ENCODE measurements at places on chromosomes 5 and 9. TPM values are rescaled to one million over a fixed set of nuclear protein-coding genes. Genes with fewer than 3 reads are reported as not detected.

DNA sequence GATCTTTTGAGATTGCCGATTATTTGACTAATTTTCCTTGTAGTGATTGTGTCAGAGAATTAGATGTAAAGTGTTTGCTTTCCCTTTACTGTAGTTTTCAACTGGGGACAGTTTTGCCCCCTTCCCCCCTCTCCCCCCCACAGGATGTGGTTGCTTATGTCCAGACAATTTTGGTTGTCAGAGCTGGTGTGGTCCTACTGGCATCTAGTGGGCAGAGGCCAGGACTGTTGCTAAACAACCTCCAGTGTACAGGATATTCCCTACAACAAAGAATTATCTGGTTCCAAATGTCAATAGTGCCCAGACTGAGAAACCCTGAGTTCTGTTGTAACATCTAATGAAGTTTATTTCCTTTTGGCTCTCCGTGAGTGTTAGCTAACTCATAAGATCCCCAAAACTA, 20.0 kb downstream of the TMEFF1 start:
- no peak for DNase-seq

DNA sequence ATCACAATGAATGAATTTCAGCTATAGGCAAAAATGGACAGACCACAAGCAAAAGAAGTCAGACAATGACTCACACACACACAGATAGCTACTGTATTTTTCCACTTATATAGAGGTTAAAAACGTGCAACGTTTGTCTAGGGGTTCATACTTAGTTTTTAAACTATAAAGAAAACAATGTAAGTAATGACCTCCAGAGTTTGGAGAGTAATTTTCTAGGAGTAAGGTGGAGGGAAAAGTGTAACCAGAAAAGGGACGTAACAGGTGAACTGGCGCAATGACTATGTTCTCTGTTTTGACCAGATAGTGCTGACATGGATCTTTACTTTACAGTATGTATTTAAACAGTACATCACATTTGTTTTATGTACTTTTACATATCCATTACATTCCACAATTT, 51.1 kb downstream of the FNIP1 start:
- no peak for DNase-seq

DNA sequence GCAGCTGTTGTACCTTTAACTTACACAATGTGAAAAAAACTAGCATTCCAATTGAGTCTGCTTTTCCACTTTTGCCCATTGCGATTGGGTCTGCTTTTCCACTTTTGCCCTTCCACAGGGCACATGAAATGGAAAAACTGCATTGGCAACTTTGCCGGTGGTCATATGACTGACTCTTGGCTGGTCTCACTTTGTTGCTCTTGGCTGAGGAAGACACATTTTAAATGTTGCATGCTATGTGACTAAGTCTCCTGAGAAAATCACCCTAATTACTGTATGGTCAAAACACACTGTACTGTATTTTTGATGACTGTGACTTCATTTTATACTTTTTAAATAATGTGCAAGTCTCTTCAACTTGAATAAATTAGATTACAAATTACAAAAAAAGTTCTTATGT, 1.6 kb upstream of the OXCT1 start:
- DNase-seq: peak; percentile 9

GRCh38 chr9:251398-251797, 36.7 kb downstream of the DOCK8 start:
- DNase-seq: no peak

GRCh38 chr5:97142521-97143254, at the start of gene LIX1:
LIX1 (minus strand) TSS chr5:97142611; CDS start chr5:97142576, 35 bp downstream.
- DNase-seq: peak; percentile 51

GRCh38 chr5:178791976-178792375, 61.5 kb upstream of the ZNF354A start:
- no peak for DNase-seq

GRCh38 chr9:14356351-14357265, 42.7 kb upstream of the NFIB start:
- DNase-seq: no peak

DNA sequence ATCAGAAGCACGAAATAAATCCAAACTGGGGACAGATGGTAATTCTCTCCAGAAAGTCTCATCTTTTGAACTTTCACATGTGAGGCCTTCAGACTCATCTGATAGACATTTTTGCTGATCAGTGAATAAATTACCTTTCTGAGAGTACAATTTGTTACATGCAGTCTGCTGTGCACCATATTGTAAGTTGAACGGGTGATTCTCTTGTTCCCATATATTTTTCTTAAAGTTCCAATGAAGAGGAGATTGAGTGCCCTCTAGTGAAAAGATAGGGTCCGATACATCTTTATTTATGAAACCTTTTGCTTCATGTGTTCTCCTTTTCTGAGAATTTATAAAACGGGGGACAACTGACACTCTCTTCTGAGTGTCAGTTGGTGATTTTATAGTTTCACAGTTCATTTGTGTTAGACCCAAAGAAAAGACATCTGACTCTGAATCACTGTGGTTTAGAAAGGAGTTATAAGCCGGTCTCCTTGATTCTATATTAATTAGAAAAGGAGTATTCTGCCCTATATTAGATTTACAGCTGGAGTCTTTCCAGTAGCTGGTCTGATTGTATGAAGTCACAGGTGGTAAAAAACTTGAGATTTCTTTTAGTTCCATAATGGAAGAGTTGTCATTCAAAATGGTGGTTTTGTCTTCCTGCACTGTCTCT, 30.4 kb downstream of the GNG10 start:
- DNase-seq: peak; percentile 5

DNA sequence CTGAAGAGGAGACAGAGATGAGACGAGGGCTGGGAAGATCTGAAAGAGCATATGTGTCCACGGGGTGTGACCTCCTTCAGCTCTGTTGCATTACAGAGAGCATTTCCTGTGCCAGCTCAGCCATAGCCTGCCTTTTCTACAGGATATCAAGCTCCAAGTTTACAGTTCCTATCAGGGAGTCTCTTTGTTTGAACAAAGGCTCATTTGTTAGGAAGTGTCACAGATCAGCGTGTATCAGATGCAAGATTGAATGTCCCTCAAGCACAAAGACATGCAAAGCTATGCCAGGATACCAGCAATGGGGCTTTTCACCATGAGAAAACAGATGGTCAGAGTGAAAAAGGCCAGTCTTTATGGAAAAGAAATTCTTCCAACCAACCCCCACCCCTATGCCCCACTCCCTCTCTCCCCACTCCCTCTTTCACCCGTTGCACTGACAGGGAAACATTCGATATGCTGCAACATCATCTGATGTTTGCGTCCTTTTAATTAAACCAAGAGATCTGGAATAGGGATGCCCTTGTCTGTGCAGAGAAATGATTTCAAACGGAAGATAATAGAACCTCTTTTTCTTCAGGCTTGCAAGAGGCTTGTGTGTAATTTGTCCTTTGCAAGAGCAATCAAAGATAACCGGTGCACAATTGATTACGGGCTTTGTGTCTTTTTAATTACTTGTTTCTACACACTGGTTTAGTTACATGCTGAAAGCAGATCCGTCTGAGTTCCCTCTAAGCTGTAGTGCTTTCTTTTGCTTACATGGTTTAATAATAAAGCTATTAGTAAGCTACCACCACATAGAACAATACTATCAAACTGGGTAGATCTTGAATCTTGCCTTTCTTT, 263.1 kb upstream of the RGMB start:
- peak; percentile 67 for DNase-seq

- DNase-seq: no peak
Observed at GRCh38 chr5:133715616-133716015, 103.3 kb upstream of the FSTL4 start.

GRCh38 chr9:114011313-114011712, 66.8 kb downstream of the AMBP start:
- no peak for DNase-seq

GRCh38 chr9:104863180-104863883, 64.6 kb downstream of the ABCA1 start:
- peak; percentile 73 for DNase-seq

- no peak for DNase-seq
Observed at GRCh38 chr9:76761448-76761847, 2.8 kb upstream of the PCA3 start.

DNA sequence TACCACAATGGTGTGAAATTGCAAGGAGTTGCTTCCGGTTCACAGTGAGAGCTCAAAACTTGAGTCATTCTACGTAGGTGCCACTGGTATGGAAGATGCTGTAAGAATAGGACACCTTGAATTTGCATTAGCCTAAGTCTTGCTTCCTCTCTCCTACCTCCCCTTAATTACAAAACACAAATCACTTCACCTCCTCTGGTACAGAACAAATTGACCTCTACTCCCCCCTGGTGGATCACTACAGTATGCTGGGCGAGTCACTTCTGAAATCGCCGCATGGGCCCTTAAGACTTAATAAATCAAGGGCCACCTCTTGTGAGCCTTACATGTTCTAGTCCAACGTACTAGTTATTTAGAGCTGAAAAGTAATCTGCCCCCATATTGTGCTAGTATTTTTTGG, 145.3 kb upstream of the SMARCA2 start:
- no peak for DNase-seq

DNA sequence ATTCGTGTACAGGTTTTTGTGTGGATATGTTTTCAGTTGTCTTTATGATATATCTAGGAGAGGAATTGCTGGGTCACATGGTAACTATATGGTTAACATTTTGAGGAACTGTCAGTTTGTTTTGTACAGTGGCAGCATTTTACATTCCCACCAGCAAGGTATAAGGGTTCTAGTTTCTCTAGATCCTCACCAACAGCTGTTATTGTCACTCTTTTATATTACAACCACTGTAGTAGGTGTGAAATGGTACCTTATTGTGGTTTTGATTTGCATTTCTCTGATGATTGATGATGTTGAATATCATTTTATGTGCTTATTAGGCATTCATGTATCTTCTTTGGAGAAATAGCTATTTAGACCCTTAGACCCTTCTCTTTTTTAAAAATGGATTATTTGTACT, 82.9 kb downstream of the CCDC171 start:
- no peak for DNase-seq

GRCh38 chr9:88820055-88820454, 171.2 kb upstream of the S1PR3 start:
- no peak for DNase-seq

DNA sequence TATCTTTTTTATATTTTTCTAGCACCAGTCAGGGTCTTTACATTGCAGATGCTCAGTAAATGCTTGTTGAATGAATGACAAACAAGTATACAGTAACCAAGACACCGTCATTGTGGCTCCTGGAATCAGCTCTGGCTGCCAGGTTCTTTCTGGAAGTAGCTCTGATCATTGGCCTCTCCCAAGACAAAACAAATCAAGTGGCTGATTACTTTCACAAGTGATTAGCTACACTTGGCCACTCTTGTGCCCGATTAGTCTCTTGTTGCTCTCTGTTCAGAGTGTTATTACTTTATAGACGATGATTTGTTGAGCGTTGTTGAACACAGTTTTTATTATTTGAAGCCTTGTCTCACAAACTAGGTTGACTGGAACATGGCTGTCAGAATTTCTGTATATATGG, 119.6 kb upstream of the TLX3 start:
- no peak for DNase-seq

DNA sequence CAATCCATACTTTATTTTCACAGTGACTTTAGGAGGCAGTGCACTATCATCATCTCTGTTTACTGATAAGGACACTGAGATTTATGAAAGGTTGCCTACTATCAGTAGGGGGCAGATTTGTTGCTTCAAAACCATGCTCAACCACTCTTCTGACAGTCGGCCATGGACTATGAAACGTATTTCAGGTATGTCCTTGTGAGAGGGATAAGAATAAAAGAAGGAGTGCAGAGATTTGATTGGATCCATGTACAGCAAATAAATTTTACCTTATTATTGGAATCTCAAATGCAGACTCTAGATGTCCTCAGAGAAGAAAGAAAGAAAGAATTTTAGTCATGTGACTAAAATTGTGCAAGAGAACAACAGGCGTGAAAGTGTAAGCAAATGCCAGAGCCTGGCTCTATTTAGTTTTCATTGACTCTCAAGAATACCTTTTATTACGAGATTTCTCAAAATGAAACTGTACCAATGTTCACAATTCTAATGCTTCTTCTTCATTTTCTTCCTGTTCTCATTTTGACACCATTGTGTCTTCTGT, 296.6 kb upstream of the RASA1 start:
- DNase-seq: no peak

- DNase-seq: no peak
Observed at GRCh38 chr5:147539053-147539452, 29.2 kb upstream of the DPYSL3 start.

DNA sequence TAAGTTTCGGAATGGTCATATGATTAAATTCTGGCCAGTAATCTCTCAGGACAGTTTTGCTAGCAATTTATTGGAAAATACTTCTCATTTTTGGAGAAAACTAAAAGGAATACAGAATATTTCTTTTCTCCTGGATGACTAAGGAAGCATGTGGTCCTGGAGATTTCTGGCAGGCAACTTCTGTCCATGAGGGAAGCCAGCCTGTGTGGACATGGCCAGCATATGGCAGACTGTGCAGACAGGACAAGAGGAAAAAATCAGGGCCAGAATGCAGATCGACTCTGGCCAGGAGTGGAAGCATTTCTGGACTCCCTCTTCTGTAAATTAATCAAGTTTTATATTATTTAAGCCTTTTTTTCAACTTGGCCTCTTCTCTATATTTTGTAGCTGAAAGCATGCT, 100.4 kb upstream of the CDH18 start:
- DNase-seq: no peak

DNA sequence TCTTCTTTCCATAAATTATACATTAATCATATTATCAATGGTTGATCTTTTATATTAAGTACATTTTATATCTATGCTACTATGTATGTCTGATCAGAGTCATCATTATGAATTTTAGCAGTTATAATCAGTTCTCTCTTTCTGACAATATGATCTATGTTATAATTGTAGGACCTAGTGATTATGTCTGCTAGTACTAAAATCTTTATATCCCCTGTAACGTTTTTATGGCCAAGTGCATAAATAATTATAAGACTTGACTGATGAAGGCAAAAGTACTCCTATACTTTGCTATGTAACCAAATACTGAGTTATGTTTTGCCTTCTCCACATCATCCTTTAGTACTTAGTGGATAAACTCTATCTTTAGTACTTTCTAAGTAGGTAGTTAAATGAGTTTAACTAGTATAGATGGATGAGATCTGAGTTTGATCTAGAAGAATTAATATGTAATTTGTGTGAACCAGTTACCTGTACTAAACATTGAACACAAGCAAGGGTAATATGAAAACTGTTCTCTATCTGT, 75.4 kb downstream of the SLF1 start:
- no peak for DNase-seq

Gene UGT3A2
- total RNA-seq: 21.4 TPM

Gene AGTPBP1
- 26.7 TPM for total RNA-seq

Gene WDR70
- 34.3 TPM for total RNA-seq

Gene CER1
- 0.30 TPM for total RNA-seq

Gene SLC27A6
- total RNA-seq: 10.1 TPM

Gene FAM53C
- 21.3 TPM for total RNA-seq

Gene IL5
- total RNA-seq: not detected

Gene PLPP7
- 4.6 TPM for total RNA-seq

Gene CATSPER3
- not detected for total RNA-seq

Gene PCDHB10
- 1.8 TPM for total RNA-seq

Gene LHX2
- total RNA-seq: 27.6 TPM

Gene PCDHB13
- total RNA-seq: 2.9 TPM

Gene CFAP77
- not detected for total RNA-seq

Gene ZDHHC12
- total RNA-seq: 7.5 TPM

Gene TRMT10B
- 7.1 TPM for total RNA-seq

All from skin of body (tissue), 3 donors.